ENCODE measurements at places on chromosomes 4 and X. TPM values are rescaled to one million over a fixed set of nuclear protein-coding genes. Genes with fewer than 3 reads are reported as not detected.

ARHGAP6 gene
- total RNA-seq = 12.0 TPM

CXXC4 gene
- 0.83 TPM for total RNA-seq

MXRA5 gene
- total RNA-seq = 5.3 TPM

YIPF7 gene
- not detected for total RNA-seq

CENPVL1 gene
- 0.17 TPM for total RNA-seq

CACNA1F gene
- 0.20 TPM for total RNA-seq

NSG1 gene
- 1.6 TPM for total RNA-seq

PRRG3 gene
- total RNA-seq = 0.46 TPM

FGFBP2 gene
- 0.58 TPM for total RNA-seq

SAGE1 gene
- total RNA-seq = not detected

P2RY4 gene
- total RNA-seq = not detected

Measured in mucosa of gallbladder (tissue), 1 donor.